ENCODE measurements at places on chromosomes 5 and 9.

GRCh38 chr5:36305571-36306326, 4.0 kb upstream of the RANBP3L start:
- peak; percentile 48 for DNase-seq

DNA sequence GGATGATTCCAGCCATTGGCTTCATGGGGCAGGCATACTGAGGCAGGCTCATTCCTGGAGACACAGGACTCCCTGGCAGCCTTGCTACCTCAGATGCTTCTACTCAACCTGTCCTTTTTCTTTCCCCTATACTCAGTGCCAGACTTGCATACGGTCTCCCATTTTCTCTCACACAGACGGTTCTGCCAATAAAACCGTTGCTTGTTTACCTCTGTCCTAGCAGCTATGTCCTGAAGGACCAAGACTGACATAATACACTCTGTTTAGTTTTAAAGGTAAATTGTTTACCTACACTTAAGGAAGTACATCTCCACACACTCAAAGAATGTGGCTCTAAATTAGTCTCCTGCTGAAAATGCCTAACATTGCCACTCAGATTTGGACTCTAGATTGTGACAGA, 151.0 kb upstream of the RFX3 start:
- DNase-seq: no peak

- peak; percentile 98 for DNase-seq
Observed at GRCh38 chr5:75006865-75007822, 45.2 kb downstream of the GCNT4 start.

GRCh38 chr5:109880907-109881685, 191.4 kb downstream of the MAN2A1 start:
- peak; percentile 15 for DNase-seq

DNA sequence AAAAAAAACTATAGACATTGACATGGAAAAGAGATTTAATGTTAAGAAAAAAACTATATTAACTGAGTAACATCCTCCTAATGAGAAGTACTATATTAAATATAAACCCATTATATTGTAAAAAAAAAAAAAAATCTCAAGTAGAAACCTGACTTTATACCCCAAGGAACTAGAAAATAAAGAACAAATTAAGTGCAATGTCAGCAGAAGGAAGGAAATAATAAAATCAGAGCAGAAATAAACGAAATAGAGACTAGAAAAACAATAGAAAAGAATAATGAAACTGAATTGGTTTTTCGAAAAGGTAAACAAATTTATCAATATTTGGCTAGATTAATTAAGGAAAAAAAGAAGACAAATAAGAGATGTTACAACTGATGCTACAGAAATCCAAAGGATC, 329.1 kb upstream of the ZNF608 start:
- DNase-seq: no peak

Data from HAP-1 (cell line).